ENCODE measurements at places on chromosomes 1 and 21. TPM values are rescaled to one million over a fixed set of nuclear protein-coding genes. Genes with fewer than 3 reads are reported as not detected.
A peak's percentile ranks its signal among the peaks of the same experiment; 100 is the strongest.

- no peak for DNase-seq
These were observed 102.0 kb downstream of the BEND5 start for GRCh38 chr1:48674641-48675040.

DNA sequence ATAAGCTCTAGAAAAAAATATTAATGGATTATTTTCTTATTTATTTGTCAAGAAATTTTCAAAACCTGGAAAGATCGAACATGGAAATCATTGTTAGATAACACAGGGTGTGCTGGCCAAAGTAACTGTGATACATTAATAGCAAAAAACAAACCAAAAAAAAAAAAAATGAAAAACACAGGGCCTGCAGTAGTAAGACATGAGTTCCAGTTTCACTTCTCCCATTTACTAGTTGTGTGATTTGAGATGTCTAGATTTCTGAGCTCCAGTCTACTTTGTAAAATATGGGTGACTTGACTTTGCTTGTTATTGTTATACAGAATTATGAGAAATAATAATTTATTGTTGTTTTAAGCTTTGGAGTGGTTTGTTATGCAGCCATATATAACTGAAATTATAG lies 13.6 kb downstream of the FAM177B start:
- DNase-seq, result no peak

Gene GUCA2A
- total RNA-seq, result not detected

- no peak for DNase-seq
These were observed 7.2 kb downstream of the PARP1 start for GRCh38 chr1:226400519-226401354.

GRCh38 chr1:151710187-151710840 lies 6.3 kb downstream of the CELF3 start:
- DNase-seq, result no peak

DNA sequence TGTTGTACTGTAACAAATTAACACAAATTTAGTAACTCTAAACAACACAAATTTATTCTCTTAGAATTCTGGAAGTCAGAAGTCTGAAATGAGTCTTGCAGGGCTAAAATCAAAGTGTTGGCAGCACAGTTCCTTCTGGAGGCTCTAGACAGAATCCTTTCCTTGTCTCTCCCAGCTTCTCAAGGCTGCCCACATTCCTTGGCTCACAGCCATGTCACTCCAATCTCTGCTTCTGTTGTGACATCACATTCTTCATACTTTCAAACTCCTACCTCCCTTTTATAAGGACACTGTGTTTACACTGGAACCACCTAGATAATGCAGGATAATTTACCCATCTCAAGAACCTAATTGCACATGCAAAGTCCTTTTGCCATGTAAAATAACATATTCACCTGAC lies 225.0 kb upstream of the PRMT6 start:
- DNase-seq, result no peak

Gene HES2
- total RNA-seq, result not detected

DNA sequence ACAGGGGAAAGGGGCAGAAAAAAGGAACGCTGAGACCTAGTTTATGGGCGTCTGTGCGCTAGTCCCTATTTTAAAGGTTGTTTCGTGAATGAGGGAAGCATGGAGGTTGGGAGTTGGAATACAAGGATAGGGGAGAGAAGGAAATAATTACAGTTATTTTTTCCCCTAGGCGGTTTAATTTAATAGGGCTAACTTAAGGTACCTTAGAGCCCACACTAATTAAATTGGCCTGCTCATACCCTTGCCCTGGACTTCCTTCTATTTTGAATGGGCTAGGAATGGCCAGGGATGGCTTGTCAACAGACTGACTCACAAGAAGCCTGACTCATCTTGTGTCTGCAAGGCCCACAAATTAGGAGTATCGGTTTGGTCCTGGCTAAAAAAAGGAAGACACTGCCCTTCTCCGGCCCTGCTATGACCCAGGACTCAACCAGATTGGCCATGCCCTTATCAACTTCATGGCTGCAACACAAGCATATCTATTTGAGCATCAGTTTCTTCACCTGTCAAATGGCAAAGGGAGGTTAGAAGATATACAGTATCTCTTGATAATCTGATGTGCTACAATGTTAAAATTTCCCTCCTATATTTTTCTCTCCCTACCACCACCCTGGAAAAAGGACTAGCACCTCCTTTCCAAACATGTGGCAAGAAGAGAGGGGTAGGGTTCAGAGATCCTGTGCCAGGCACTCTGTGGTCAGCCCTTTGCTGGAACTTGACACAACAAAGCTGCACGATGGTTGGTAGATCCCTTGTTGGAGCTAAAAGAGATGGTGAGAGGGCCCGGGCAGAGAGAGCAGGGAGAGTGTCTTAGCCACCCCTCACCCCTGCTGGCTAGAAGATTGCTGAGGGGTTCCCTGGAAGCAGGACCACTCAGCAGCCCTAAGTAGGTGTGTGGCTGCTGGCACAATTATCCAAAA lies 2.2 kb upstream of the SSBP3 start:
- no peak for DNase-seq

- DNase-seq, result no peak
These were observed 138.8 kb upstream of the TNR start for GRCh38 chr1:175882192-175882591.

- peak; percentile 64 for DNase-seq
These were observed 101.2 kb upstream of the COL6A1 start for GRCh38 chr21:45880097-45881068.
